ENCODE measurements at places on chromosomes 16 and 17.

GRCh38 chr17:27384261-27384701 lies 72.0 kb upstream of the KSR1 start:
- DNase-seq = peak; percentile 63

GRCh38 chr16:28196387-28196987 lies 15.3 kb downstream of the XPO6 start:
- no peak for DNase-seq

DNA sequence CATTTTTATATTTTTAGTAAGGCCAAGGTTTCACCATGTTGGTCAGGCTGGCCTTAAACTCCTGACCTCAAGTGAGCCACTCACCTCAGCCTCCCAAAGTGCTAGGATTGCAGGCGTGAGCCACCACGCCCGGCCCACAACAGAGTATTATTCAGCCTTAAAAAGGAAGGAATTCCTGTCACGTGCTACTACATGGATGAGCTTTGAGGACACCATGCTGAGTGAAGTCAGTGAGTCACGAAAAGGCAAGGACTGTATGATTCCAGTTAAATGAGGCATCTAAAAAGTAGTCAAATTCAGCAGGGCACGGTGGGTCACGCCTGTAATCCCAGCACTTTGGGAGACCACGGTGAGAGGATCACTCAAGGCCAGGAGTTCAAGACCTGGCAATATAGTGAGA lies 9.7 kb downstream of the CSF3 start:
- DNase-seq = no peak

DNA sequence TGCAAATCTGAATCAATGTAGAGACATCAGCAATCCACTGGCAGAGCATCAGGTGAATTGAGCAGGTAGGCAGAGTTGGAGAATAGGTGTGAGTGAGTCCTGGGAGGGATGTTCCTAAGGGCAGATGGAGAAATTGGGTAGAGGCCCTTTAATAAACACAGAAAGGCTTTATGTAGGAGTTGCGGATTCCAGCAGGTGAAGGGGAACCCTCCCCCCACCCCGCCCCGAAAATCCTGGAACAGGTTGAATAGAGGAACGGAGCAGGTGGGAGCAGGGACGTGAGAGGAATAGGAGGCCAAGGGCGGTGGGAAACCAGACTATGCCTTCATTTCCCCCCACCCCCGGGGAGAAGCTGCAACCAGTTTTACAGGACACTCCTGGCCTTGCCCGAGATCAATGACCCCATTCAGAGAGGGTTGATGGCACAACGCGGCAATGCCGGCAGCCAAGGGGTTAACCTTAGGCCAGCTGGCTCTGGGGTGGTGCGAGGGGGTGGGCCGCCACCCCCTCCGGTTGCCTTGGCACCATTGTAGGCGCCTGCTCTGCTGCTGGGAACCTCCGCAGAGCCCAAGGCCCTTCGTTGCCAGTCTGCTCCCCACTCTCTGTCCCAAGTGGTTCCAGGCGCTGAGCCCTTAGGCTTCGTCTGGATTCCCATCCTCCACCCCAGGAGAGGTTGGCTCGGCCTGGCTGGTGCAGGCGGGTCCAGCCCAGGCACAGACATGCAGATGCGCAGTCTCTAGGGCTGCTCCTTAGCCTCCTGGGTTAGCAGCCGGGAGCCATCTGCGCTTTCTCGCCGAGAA lies 814 bp upstream of the RUNDC3A start:
- peak; percentile 77 for DNase-seq

- DNase-seq = no peak
These were observed 430.7 kb downstream of the HS3ST3B1 start for GRCh38 chr17:14731591-14731990.

- DNase-seq = no peak
These were observed 12.6 kb downstream of the RTN4RL1 start for GRCh38 chr17:2012499-2012898.

GRCh38 chr17:10428781-10429180 lies 7.0 kb upstream of the MYH8 start:
- no peak for DNase-seq

DNA sequence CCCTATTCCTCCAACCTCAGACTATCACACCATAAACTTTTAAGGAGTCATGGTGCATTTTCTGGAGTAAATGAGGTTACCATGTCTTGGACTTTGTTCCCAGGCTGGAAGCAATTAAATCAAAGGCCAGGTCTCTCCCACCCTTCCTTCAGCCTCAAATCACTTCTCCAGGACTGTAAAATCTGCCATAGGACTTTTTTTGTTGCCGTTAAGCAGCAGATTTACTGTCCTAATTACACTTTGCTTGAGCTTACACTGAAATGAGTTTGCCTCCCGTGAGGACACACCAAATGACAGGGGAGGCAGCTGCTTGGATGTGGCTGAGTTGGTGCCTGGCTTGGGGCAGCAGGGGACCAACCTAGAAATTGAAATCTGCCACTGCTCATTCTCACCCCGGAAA lies 14.7 kb downstream of the DCAKD start:
- DNase-seq = no peak

DNA sequence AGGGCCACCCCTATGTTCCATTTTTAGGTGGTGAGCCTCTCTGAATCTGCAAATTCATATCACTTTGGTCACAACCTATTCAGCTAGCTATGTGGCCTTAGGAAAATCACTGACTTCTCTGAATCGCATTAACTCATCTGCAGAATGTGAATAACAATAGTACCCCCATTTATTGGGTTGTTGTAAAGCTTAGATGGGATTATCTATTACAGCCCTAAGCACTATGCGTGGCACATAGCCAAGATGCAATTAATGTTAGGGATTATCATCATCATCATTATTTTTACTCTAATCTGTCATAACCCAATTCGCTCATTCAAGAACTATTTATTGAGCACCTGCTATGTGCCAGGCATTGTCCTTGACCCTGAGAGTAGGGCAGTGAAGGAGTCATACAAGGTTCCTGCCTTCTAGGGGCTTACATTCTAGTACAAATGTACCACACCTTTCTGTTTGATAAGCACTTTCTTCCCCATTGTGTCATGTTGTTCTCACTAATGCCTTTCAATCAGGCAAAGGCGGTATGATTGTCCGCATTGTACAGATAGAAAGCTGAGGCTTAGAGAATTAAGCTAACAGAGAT lies 38.5 kb downstream of the CHD9 start:
- no peak for DNase-seq

- no peak for DNase-seq
These were observed 1153.9 kb downstream of the CDH11 start for GRCh38 chr16:63967966-63968365.

DNA sequence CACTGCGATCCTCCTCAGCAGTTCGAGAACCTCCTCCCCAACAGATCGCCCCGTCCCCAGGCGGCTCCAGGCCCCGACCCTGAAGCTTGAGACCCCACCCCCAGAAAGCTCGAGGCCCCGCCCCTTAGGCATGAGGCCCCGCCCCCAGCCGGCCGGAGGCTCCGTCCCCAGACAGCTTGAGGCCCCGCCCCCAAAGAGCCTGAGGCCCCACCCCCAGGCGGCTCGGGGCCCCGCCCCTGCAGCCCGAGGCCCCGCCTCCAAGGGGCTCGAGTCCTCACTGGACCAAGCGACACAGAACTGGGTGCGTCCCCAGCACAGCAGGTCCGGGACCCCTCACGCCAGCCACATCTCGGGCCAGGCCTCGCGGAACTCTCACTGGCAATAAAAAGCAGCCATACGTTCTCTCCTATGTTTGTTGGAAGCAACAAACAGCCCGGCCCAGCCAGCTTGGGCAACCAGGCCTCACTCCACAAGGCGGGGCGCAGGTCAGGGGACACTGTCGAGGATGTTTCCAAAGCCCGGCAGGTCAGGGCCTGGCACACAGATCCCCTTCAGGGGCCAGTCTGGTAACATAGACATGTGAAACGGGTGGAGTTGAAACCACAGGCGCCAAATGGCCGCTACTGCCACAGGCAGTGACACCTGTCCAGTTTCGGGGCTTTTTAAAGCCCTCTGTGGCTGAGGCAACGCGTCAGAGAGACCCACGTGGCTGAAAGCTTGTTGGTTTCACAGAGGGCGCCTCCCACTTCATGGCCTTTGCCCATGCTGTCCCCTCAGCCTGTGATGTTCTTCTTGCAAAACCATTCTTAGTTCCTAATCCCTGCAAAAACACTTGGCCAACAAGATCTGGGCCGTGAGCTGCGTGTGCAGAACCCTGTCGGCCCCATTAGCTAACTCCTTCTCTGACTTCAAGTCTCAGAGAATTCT lies 224.2 kb downstream of the PARN start:
- no peak for DNase-seq

DNA sequence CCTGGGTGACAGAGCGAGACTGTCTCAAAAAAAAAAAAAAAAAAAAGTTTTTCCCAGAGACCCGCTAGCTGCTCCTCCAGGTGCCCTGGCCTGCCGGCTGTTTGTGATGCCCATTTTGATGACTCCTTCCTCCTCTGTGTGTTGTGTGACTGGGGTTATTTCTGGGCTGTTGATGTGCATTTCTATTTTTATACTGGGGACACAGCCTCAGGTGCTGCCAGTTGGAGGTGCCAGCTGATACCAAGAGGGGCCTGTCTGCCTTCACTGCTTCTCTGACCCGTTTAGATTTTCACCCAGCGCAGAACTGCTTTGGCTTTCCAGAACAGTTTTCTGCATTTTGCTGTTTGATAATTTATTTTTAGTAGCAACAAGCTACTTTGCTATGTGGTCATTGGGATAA lies 6.7 kb downstream of the PLA2G15 start:
- no peak for DNase-seq

DNA sequence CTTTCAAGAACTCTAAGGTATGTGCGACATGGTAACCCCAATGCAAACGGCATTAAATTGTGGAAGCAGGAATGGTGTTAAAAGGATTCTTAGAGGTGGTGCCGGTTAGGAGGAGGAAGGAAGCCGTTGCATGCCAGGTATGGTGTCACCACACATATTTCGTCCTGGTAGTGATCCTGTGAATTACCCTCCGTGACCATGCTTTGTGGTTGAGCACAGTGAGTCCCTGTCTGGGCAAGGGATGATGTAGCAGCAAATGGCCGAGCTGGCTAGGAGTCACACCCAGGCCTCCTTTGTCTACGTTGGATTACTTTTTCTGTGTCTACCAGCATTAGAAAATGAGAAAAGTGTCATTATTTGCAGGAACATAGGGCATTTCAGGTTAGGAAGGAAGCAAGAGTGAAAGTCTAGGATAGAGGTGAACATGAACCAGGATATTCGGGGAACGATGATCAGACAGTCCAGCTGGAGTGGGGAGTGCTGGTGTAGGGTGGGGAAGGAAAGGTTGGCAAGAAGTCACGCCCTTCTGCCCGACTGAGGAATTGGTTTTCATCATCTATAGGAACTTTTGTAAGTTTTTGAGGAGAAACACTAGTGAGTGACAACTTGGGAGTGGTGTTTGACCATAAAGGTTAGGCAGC lies 123.5 kb downstream of the PRKCA start:
- DNase-seq = no peak

- no peak for DNase-seq
These were observed 12.2 kb downstream of the CHTF8 start for GRCh38 chr16:69120096-69120664.

DNA sequence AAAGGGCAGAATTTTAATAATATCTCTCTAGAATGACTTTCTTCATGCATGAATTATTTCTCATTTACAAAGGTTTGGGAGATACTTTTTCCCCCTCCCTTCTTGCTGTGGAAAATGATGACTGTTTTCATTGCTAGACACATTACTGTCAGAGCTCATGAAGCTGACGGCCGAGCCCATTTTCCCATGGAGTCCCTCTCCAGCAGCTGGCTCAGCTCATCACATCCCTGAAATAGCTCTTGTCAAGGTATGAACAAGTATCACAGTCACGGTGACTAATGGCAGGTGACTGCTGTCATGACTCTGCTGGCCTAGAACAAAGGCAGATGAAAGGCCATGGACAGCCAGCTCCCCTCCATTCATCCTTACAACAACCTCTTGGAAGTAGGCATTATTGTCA lies 208.1 kb downstream of the ABCC12 start:
- no peak for DNase-seq

DNA sequence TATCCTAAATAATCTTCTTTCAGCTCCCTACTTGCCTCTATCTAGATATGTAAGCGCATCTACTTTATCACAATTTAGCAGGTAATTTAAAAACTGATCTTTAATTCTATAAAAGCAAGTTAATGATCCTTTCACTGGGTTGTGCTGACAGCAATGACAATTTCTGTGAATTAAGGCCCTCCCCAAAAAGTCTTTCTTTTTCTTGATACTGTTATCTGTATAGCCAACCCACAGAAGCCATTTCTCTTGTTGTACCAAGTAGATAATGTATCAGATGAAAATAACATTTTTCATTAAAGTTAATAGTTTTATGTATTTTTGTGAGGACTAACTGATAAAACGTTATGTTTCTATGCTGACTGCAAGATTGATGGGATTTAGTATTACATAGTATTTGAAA lies 3.8 kb downstream of the ZPBP2 start:
- DNase-seq = no peak

DNA sequence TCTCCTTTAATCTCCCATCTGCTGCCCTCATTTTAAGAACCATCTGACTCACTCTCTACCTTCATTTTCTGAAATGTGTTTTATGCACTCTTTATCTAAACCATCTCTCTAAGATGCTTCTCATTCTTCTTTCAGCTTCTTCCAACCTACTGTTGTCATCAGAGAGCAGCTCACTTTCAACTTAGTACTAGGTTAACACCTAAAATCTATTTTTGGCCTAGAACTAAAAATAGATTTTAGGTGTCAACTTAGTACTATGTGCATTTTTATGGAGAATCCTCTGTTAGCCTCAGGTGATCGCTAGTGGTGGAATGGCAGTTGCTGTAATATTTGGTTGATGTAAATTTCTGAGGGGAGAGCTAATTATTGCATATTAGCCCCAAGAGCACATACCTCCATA lies 277.1 kb downstream of the KCNJ2 start:
- no peak for DNase-seq

DNA sequence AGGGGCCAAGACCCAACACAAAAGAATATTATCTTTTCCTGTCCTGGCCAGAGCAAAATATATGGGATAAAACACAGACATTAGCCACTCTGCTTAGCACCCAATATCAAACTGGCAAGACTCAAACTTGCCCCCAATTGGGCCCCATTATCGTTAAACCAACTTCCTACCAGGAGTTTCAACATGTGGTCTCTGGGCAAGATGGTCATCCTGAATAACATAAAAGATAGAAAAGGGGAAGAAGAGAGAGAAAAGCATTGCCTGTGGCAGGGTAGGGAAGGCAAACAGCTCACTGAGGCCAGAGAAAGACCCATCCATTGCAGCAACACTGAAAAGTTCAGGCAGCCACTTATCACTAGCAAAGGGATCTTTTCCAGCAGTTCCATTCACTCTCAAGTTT lies 502.1 kb downstream of the KIF2B start:
- no peak for DNase-seq

DNA sequence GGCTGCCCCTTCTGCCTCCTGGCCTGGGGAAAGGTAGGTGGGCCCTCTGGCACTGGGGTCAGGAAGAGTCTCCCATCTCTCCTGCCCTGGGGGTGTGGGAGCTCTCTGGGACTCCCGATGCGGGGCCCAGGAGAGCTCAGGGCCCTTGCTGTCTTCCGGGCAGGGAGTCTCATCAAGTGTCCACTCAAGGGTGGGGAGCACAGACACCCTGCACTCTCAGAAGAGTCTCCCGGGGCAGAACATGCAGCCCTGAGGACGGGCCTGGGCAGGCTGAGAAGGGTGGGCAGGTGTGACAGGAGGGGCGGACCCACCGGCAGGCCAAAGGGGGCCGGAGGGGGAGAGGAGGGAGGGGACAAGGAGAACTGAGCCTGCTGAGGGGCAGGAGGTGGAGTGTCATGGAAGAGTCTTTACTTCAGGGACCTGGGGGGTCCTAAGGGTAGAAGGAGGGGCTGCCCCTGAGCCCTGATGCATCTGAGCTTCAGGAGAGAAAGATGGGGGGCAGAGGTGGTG lies 8.4 kb upstream of the PKMYT1 start:
- DNase-seq = no peak

All from posterior cingulate gyrus (tissue), 11 donors.